ENCODE measurements at places on chromosomes 4 and X.

DNA sequence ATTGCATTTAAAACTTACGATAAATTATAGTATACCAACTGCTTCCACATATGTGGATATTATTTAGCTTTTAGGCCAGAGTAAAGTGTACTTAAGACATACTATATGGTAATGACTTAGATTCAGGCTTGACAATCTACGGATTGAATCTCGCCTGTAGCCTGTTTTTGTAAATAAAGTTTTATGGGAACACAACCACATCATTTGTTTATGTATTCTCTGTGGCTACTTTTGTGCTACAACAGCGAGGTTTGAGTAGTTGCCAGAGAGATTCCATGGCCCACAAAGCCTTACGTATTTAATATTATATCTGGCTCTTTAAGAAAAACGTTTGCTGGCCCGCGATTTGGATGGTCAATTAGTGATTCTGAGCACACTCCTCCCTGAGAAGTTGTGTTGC lies 37.6 kb downstream of the HHIP start:
- no peak for DNase-seq

GRCh38 chrX:100379388-100379986 lies 30.6 kb downstream of the PCDH19 start:
- no peak for DNase-seq

DNA sequence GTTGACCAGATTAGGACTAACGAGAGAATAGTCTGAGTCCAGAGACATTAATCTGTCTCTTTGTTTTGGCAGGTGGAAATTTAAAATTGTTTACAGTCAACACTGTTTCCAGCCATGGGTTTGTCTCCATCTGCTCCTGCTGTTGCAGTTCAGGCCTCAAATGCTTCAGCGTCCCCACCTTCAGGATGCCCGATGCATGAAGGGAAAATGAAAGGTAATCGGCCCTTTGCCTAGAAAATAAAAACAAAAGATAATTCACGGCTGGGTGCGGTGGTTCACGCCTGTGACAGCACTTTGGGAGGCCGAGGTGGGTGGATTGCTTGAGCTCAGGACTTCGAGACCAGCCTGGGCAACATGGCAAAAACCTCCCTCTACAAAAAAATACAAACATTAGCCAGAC lies 815 bp downstream of the HCCS start:
- no peak for DNase-seq

DNA sequence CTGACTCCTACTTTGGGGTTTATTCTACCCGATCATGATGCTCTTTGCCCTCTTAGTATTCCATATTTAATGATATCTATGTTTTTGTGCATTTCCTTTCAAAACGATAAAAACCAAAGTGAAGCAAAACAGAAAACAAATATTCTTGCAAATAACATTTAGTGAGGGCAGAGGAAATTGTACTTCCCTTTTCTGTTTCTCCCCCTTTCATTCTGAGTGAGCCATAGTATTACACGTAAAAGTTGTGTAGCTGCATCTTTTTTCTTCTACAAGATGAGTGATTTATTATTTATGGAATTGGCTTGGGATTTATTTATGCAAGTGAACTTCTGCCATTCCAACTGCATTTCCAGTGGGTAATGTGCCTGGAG lies 109.9 kb downstream of the AFF2 start:
- no peak for DNase-seq

GRCh38 chrX:41344053-41344452 lies 10.1 kb downstream of the DDX3X start:
- no peak for DNase-seq

DNA sequence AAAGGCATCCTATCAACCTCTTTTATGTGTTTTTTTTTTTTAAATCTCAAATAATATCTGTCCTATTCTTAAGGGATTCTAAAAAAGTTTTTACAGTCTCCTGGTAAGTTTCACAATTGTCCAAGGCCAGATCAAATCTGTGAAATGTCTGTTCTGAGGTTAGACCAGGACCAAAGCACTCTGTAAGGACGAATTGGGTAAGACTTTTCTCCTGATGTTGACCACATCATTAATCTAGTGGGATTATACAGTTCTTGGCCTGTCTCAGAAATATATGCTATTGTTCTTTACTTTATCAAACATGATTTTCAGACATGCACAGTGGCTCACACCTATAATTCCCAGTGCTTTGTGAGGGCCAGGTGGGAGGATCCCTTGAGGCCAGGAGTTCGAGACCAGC lies 45.8 kb upstream of the TMEM131L start:
- DNase-seq, result no peak

- no peak for DNase-seq
Observed at GRCh38 chr4:4812145-4812794, 47.2 kb upstream of the MSX1 start.

DNA sequence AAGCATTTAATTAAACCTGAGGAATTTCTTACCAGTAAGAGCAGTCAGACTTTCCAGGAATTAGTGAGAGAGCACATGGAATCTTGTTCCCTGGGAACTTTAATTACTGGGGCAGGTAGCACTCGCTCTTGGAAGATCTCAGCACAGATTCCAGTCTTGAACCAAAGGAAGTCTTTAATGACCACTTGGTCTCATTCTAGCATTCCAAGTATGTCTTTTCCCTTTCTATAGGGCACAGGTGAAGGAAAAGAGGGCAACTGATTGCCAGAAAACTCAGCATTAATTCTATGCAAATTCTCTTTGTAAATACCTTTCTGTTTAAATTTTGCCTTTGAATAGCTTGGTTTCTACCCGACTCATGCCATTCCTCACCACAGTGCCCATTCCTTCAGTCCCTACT lies 236.6 kb downstream of the LDB2 start:
- DNase-seq, result no peak

- DNase-seq, result no peak
Observed at GRCh38 chrX:40170830-40171512, 73.2 kb upstream of the BCOR start.
